ENCODE measurements at places on chromosomes 2 and 18.

GRCh38 chr2:97675430-97676113 lies 6.1 kb downstream of the C2orf92 start:
- no peak for DNase-seq

GRCh38 chr2:96815326-96816126 lies 542 bp upstream of the CNNM3 start:
- no peak for DNase-seq

- no peak for DNase-seq
These were observed 170.0 kb upstream of the GALNT5 start for GRCh38 chr2:157087373-157088002.

DNA sequence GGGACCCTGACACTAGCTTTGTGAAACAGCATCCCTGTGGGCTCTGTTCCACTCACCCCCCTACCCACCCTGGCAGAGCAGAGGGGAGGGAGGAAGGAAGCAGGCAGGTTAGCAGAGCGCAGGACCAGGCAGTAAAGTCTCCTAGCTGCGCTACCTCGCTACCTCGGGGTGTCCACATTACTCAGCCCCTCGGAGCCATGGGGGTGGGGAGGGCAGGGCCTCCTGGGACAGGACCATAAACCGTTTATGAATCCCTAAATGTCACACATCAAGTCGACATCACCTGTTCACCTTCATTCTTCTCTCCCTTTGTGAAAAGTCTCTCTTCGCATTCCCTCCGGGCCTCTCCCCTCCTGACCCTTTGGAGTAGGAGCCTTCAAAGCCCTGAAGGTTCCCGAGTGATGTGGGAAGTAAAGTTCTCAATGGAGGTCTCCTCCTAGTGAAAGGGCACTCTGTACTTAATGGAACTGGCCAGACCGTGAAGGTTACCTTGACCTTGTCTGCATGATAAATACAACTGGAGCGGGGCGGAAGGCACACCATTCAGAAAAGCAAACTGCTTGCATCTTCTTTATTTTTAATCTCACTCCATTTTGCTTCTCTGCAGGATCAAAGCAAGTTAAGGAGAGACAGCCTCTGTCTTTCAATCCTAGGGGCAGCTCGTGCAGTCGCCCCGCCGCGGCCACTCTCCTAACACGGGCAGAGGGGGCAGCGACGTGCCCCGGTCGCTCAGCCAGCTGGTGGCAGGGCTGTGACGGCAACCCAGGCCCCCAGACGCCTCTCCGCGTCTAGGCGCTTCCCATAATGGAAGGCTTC lies 23.7 kb upstream of the SMAD7 start:
- DNase-seq = no peak

GRCh38 chr2:47028846-47029560 lies 113.4 kb upstream of the MCFD2 start:
- no peak for DNase-seq

- peak; percentile 41 for DNase-seq
These were observed 1.2 kb upstream of the CHMP1B start for GRCh38 chr18:11849841-11850634.

DNA sequence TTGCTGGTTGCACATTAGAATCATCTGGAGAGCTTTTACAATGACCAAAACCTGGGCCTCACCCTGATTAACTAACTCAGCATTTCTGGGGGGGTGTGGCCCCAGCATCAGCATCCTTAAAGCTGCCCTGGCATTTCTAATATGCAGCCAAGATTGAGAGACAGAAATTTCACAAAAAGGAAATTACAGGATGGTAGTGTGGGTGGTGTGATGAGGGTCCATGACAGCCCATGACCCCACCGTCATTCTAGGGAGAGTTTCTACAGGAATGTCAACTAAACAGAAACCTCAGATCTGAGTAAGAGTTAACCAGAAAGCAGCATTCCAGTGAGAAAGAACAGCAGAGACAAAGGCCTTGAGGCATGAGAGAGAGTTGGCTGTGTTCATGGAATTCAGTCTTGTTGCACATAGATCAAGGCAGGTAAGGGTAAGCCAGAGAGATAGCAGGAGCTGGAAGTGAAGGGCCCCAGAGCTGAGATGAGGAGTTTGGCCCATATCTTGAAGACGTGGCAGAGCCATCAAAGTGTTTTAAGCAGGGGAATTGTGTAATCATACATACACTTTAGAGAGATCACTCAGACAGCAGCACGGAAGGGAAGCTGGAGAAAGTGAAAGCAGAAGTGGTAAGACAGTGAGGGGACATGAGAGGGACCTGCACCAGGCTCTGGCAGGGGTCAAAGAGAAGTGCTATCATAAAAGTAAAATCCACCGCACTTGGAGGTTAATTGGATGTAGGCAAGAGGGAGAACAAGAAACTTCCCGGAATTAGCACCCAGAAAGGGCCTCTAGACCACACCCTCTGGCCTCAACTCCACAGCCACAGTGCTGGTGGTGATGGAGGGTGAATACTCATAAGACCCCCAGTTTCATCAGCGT lies 7.8 kb upstream of the TRABD2A start:
- no peak for DNase-seq

- no peak for DNase-seq
These were observed 30.8 kb downstream of the CDKL4 start for GRCh38 chr2:39213015-39213414.
